Myocyte (in vitro differentiated cells): ENCODE measurements at places on chromosomes 11 and 22. TPM values are rescaled to one million over a fixed set of nuclear protein-coding genes. Genes with fewer than 3 reads are reported as not detected.

- DNase-seq, result peak; percentile 33
Measured at GRCh38 chr22:19035474-19036228, 86.6 kb downstream of the DGCR2 start.

The NXPE4 gene
- not detected in 2 replicates for total RNA-seq

The LRRC55 gene
- total RNA-seq, result not detected in 2 replicates

DNA sequence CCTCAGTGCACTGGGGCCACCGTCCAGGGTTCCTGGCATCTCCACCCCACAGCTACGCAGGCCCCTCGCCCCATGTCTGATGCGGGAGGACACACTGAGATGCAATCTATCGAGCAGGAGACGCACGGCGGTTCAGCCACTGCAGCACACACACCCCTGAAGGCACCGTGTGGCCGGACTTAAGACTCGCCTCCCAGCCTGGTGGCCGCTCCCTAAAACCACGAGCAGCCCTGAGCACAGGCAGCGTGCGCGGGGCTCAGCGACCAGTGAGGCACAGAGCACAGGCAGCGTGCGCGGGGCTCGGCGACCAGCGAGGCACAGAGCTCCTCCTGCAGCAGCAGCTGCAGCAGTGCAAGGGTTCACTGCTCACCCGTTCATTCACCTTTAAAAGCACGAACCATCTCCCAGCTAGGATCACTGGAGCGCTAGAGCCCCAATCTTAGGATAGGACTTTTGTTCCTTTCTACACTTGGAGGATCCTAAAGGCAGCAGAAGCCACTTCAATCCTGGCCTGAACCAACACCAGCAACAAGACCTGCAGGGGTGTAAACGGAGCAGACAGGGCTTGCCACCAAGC is 31.4 kb downstream of the TOLLIP start:
- DNase-seq, result no peak

The LGALS1 gene
- 1,391 and 2,910 TPM in 2 replicates for total RNA-seq

The RPL3 gene
- 1,239 and 1,524 TPM in 2 replicates for total RNA-seq
